ENCODE measurements at places on chromosomes 3 and 15.

GRCh38 chr15:78205337-78205736, 29.0 kb downstream of the ACSBG1 start:
- DNase-seq: no peak

DNA sequence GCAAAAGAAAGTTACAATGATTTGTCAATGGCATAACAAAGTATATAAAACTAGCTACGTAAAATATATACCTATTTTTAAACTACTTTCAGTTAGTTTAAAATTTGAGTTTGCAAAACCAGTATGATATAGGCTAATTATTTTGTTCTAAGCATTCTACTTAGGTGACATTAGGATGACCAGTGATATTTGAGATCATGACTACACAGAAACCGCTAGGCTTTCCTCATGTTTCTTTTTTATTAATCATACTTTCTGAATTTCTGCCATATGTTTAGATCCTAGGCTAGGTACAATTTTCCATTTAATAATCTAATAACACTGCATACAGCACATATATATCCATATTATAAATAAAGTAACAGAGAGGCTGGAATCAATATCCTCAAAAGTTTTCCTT, 52.4 kb upstream of the XRN1 start:
- no peak for DNase-seq

DNA sequence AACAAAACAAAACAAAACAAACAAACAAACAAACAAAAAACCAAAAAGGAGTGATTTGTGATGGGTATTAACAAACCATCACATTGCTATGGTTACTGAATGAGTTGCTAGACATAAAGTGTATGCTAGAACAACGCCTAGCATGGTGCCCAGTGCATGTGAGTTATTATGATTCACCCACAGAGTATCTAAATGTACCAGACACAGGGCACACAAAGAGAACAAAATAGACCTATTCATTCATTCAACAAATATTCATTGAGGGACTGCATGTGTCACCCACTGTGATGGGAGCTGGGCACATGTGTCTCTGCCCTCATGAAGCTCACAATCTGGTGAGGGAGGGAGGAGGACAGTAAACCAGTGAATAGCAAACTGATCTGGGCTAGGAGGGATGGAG, 11.6 kb upstream of the ACAN start:
- no peak for DNase-seq

GRCh38 chr3:50230794-50231125, 5.2 kb upstream of the GNAI2 start:
- DNase-seq: no peak

DNA sequence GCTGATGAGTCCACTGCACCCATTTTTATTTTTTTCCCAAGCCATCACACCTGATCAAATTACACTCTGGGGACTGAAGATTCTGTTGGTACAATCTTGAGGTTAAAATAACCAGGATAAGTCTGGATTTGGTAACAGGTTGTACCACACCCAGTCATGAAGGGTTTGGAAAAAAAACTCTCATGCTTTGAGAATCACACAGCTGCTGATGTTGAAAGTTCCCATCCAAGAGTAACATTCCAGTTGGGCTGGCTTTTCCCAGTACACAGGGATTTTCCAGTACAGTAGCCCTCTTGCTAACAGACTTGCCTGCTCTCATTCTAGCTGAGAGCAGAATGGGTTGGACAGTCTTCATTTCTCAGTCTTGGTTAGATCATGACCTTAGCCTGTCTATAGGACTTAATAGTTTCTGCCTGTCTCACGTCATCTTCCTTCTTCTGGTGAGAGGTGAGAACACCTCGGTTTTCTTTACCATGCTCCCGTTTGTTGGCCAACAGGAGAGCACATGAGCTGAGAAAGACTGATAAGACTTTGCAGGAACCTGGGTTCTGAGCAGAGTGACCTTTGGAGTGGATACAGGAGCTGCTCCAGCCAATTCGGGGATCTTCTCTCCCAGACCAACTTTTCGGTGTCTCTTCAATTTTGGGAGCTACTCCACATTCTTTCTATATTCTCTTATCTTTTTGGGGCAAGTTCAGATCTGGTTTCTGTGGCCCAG, 300.1 kb upstream of the LYSMD4 start:
- DNase-seq: no peak

DNA sequence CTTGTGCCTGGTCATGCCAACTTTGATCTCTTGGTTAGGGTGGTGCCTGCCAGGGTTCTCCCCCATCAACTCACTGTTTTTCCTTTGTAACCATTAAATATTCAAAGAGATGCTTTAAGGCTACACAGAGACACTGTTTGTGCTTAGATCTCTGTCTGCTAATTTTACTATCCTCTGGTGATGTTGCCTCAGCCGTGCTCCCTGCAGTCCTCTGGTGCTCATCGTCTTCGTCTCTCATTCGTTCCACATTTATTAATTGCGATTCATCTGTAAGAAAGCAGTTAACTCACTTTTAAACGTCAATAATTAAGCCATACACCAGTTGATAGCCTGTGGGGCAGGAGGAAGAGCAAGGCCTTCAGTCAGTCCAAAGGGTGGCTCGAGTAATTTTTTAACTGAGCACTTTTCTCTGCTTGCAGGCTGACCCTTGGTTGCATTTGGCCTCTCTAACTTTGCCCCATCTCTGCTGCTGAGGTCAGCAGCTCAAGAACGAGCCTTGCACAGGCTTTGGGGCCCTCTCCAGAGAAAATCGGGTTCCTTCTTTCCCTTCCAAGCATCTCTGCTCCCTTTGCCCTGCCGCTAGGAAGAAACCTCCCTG, 62.9 kb downstream of the KLF15 start:
- DNase-seq: no peak

DNA sequence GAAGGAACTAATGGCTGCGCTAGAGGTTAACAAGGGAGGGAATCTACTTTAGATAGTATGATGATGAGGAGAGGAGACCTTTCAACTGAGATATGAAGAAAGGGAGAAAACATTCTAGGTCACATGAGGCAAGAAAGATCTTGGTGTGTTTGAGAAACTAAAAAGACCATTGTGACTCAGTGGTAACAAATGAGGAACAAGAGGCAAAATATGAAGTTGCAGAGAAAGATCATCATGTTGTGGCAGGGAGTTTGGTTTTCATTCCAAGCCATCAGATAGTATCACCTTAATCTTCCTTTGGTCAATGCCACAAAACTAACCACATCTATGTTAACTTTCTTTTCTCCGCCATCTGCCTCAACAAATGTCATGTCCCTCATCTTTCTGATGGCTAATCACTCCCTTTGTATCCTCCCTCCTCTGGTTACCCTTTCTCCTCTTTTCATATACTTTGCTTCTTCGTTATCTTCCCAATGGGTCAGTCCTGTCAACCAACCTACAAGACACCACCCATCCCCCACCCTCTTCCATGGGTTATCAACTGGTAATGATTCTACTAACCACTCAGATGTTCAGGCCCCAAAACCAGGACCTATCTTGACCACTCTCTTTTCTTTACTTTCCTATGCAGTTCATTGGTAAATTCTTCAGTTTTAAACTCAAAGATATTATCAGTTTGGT, 2.4 kb upstream of the PDCD6IP start:
- DNase-seq: no peak

GRCh38 chr3:187878772-187879518, 133.7 kb upstream of the BCL6 start:
- no peak for DNase-seq

- no peak for DNase-seq
Observed at GRCh38 chr3:52774901-52775864, 2.2 kb upstream of the ITIH1 start.

- DNase-seq: no peak
Observed at GRCh38 chr3:134836921-134837320, 41.9 kb downstream of the EPHB1 start.

GRCh38 chr3:126421573-126422119, 26.9 kb downstream of the CFAP100 start:
- no peak for DNase-seq

Measured in activated T-cell treated with anti-CD3 and anti-CD28 coated beads for 24 hours (primary cell).